A673 (cell line): ENCODE measurements at places on chromosomes 5 and 9.

DNA sequence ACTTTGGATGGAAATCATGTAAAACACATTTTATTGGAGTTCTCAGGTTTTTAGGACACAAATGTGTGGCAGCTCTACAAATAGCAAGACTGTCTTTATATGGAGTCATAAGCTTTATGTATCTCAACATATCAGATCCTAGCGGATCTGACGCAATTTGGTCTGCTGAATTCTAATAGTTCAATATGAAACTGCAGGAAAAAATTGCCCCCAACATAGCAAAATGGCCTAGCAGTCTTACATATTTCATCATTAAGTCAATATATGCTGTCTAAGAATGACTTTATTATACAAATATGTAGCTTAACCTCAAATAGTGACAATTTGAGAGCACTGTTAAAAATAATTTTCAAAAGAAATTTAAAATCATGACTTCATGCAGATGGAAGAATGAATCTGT is 244.3 kb downstream of the TAF11L14 start:
- no peak for DNase-seq

- no peak for DNase-seq
Measured at GRCh38 chr9:136011376-136011702, 50.2 kb upstream of the UBAC1 start.

- no peak for DNase-seq
Measured at GRCh38 chr5:173642191-173642816, 25.9 kb upstream of the BOD1 start.

- no peak for DNase-seq
Measured at GRCh38 chr5:137737349-137738131, 1.7 kb upstream of the KLHL3 start.

- DNase-seq: peak; percentile 31
Measured at GRCh38 chr9:13450723-13451122, 171.2 kb upstream of the MPDZ start.

DNA sequence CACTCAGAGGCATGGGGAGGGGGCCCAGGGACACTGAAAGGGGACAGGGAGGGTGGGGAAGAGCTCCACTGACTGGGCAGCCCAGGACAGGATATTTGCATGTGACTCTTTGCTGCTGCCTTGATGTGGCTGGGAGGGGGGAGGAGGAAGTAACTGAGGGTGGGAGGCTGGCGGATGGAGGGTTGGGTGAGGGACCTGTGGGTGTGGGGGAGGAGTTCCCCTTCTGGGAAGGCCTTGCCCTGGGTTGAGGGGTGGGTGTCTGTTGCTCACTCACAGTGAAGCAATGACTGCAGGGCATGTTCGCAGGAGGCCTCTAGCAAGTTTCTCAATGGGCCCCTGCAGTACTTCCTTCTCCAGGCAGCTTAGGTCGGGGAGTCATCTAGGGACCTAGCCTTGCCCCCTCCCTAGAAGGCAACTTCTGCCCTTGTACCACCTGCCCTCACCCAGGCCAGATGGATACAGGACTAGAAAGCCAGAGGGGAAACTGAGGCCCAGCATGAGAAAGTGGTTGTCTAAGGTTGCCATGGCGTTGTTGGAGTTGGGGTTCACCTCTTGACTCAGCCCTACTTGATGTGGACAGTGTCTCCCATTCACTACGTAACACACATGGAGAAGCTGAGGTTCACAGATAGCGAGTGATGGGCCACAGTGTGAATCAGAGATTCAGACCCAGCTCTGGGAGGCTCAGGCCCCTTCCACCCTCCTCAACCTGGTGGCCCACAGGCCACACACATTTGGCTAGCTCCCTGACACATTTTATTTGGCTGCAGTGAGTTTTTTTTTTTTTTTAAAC is 3.0 kb downstream of the GRK6 start:
- DNase-seq: no peak

- DNase-seq: no peak
Measured at GRCh38 chr9:126440940-126441339, 114.3 kb downstream of the MVB12B start.

DNA sequence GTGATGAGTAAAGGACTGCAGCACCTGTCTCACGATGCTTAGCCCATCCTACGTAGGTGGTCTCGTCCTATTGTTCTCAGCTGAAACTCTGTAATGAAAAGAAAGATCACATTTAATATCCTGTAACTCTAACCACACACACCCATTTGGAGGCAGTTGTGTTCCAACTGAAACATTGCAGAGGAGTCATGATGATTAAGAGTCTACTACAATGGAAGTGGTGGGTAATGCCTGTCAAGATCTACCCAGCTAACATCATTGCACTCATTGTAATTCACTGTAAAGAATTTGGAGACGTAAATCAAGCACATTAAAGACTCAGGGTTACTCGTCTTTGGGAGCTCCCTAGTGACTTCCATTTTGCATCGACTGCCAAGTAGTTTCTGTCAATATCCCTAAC is 106.0 kb upstream of the PTPN3 start:
- DNase-seq: peak; percentile 71

GRCh38 chr9:88685966-88686365 is 151.0 kb downstream of the NXNL2 start:
- DNase-seq: no peak

DNA sequence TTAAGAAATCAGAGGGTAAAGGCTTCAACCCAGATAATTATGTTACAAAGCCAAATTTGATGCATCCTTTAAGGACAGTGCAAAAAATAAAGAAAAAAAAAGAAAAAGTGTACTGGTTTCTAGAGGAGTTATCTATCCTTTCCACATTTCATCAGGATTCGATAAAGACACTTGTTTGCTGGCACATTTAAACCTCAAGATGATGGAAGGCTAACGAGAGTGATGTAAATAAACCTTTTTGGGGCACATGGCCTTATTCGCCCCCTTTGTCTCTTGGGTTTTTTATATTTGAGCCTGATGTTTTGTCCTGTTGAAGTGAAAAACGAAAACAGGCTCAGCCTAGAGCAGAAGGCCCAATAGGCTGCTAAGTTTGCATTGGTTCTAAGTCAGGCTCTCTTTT is 416.5 kb downstream of the TAF11L14 start:
- no peak for DNase-seq

GRCh38 chr9:134174073-134174449 is 9.7 kb upstream of the RNU6ATAC start:
- no peak for DNase-seq

- DNase-seq: peak; percentile 21
Measured at GRCh38 chr9:76868897-76869296, 37.0 kb downstream of the PRUNE2 start.
